Activated naive CD4-positive, alpha-beta T cell treated with Interleukin-2 at 50 U/mL for 16 hours (primary cell): ENCODE measurements at places on chromosomes 12 and 14.

DNA sequence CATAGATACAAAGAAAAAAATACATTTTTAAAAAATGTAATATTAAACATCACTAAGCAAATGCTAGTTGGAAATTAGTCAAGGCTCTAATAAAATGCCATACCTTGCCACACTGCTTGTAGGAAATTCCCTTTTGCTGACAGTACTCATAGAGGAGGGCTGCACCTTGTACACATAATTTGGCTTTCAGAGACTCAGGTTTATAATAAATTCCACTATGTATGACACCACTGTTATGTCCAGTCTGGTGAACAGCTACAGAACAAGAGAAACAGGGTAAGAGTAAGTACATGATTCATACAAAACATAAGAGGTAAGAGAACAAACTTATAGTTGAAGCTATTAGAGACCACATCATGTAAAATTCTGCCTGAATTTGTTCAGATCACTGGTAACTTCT, 10.1 kb downstream of the L2HGDH start:
- no peak for DNase-seq

DNA sequence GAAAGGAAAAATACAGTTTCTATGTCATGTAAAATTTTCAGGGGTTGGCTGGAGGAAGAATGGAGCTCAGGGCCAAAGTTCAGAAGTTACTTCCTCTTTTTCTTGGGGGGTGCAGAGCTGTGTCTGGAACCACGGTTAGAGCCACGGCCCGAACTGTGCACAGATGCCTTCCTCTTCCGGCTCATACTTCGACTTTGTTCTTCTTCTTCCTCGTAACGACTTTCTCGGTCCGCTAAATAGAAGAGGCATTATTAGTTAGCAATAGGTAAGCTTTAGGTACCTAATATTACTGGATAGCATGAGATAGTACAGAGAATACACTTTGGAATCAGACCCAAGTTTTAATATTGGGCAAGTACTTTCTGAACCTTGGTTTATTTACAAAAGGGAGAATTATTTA, 31.2 kb downstream of the SUPT16H start:
- DNase-seq: no peak

DNA sequence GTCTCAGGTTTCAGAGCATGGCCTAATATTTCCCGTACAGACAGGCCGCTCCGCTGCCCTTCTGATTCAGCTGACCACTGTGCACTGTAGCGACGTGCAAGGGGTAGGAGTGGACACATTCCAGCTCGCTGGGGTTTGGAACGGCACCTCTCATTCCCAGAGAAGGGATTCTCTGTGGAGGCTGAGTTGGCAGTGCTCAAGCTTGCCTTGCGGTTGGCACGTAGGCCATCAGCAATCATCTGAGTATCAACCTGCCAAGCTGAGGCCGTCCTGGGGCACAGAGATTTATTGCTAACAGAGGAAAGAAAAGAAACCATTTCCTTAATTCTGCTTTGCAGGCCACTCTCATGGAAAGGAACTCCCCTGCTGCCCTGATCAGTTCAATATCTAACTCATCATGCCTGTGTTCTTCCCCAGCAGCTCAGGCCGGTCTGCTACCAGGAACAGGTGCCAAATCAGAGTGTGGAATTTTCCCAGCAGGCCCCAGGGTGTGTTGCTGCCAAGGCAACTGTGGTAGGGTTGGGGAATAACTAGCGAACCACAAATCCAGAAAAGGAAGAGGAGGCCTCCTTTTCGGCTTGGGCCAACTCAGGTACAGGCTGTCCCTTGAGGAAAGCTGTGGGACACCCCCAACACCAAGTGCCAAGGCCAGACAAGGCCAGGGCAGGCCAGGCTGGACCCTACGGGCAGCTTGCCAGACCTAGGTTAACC, 92.5 kb downstream of the SSPN start:
- DNase-seq: no peak

GRCh38 chr14:74531006-74531405, 37.4 kb downstream of the ISCA2 start:
- DNase-seq: no peak

DNA sequence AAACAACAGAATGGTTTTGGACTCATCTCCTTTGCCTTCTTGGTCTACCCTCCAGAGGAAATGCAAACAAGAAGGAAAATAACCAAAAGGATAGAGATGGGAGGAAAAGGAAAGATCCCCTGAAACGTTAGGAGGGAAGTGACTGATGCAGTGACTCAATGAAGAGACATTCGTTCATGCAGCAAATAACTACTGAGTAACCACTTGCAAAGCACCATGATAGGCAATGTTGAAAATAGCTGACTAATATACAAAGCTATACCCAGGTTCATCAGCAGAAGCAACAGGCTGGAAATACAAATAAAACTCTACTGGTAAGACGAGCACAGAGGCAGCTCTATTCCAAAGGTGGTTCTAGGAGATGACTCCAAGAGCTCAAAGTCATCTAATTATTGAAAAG, 41.8 kb downstream of the R3HDM2 start:
- DNase-seq: no peak

DNA sequence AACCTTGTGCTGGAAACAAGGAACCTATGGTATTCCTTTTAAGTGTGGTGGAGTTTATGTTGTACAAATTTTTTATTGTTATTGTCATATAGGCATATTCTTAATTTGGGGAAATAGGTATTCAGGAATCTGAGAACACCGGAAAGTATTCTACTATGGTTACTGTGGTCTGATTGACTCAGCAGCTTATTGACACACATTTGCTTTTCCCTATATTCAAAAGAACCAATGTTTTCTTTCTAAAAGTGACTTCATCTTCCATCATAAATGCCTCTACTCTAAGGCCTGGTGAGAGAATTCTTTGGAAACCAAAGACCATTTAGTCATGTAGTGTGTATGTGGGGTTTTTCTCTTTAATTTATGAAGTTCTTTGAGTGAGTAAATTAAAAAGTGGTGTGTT, 474.8 kb downstream of the TMTC2 start:
- no peak for DNase-seq

GRCh38 chr14:56170028-56170427, 51.8 kb downstream of the PELI2 start:
- no peak for DNase-seq

- DNase-seq: no peak
These were observed 36.3 kb upstream of the PCNX1 start for GRCh38 chr14:70871001-70871400.

DNA sequence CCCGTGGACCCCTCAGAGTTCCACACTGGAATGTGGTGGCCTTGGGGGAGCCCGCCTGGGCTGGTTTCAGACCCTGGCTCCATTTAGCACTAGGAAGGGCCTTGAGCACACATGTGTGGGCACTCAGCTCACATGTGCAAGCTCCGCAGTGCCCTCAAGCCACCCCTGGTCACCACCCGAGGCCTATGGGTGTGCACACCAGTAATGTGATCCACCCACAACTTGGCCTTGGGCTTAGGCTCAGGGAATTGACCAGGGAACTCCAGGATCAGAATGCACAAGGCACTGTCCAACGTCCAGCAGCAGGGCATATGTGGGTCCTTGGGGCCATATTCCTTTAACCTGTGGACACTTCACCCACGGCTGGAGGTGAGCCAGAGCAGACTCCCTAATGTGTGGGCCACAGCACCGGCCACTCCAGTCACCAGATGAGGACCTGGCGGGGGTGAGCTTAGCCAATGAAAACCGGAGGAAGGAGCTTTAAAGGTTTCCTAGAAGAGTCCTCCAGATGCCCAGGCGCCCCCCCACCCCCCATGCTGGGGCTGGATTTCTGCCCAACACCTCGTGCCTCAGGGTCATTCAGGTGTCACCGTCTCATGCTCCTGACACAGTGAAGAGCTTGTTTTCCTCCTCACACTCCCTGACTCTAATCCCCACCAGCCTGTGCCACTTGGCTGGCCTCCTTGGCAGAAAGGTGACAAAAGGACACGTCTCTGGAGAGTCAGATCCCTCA, 209.2 kb downstream of the ZFP36L1 start:
- DNase-seq: no peak

GRCh38 chr14:51901475-51902024, 41.1 kb downstream of the GNG2 start:
- DNase-seq: no peak

GRCh38 chr14:46250113-46250703, 401.4 kb downstream of the RPL10L start:
- no peak for DNase-seq

- no peak for DNase-seq
These were observed 58.0 kb upstream of the EVL start for GRCh38 chr14:100007254-100007653.

DNA sequence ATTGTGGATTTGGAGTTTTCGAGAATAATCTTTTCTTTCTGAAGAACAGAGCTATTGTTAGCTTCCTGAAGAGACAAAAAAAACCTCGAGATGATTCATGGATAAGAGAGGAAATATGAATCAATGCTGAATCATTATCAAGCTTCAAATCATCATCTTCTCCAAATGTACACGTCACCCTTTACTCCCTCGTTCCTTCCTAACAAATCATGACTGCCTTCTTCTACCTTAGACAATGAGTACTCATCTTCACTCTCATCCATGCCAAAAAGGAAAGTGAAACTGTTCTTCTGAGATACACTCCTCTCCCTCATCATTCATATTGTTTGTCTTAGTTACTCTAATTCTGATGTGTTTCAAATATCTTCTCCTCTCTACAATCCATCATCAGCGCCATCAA, 1115.8 kb upstream of the ATXN7L3B start:
- no peak for DNase-seq

DNA sequence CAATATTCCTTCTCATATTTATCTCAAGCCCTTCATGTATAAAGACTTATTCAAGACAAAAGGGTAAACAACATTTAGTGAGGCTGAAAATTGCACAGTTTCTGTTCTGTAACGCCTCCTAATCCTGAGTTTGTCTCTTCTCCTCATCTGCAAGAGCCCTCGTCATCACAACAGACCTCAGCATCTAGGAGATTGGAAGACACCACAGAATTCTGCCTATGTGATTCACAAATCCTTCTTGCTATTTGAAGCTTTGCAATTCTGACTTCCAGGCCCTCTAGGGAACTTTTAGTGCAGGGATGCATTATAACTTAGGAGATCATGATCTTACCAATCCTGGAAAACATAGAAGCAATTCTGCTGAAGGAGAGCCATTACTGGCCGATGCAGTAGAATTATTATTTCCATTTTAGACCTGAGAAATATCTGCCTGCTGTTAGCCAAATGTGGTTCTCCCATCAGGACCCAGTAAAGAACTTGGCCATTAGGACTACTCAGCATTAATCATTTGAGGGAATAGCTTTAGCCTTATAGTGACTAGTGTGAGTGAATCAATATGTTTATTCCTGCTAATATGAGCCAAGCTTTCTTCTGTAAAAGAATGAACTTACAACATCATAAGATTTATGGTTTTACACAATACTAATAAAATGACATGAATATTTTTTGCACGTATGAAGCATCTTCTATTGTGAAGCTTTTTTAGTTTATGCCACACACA, 119.5 kb downstream of the ANO4 start:
- DNase-seq: no peak

- DNase-seq: no peak
These were observed 10.9 kb upstream of the SYCP3 start for GRCh38 chr12:101750152-101750551.

GRCh38 chr12:124829008-124829707, 34.5 kb downstream of the SCARB1 start:
- DNase-seq: no peak

DNA sequence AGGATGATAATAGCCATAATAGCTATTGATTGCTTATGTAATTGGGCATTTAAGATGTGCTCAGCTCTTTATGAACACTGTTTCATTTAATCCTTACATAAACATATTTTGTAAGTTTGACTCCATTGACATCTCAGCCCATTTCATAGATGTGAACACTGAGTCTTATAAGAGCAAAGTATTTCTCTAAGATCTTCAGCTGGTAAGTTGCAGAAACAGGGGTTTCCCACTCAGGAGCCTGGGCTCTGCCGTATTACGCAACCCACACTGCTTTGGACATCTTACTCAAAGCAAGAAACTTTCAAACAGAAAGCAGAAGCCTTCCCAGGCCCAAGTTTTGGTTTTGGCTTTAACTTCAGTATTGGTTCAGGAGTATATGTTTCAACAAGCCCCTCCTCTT, 705.1 kb downstream of the MED13L start:
- no peak for DNase-seq

- no peak for DNase-seq
These were observed 435.4 kb upstream of the STXBP6 start for GRCh38 chr14:25485381-25485780.

- no peak for DNase-seq
These were observed 3.6 kb upstream of the FOXG1 start for GRCh38 chr14:28762955-28763326.

GRCh38 chr14:87955501-87955900, 37.5 kb downstream of the GALC start:
- no peak for DNase-seq

DNA sequence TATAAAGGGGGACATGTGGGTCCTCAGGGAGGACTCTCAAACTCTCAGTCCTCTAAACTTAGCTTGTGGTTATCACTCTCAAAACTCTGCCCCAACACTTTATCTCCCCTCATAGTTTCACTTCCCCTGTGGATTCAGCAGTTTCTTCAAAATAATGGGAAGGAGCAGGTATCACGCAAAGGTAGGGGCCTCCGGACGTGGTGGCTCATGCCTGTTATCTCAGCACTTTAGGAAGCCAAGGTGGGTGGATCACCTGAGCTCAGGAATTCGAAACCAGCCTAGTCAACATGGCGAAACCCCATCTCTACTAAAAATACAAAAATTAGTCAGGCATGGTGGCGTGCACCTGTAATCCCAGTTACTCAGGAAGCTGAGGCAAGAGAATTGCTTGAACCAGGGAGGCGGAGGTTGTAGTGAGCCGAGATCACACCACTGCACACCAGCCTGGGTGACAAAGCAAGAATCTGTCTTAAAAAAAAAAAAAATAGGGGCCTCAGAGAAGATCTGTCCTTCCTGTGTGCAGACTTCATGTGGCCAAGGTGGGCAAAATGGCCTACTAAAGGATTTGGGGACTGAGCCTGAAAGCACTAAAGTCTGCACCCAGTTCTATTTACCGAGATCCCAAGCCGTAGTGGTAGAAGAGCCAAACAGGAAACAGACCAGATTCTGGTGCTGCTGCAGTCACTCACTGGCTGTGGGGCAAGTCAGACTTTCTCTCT, 6.4 kb downstream of the ITGB7 start:
- peak; percentile 58 for DNase-seq

GRCh38 chr14:60206837-60207533, 41.8 kb upstream of the DHRS7 start:
- DNase-seq: no peak

GRCh38 chr12:117850048-117850447, 118.7 kb downstream of the KSR2 start:
- no peak for DNase-seq

DNA sequence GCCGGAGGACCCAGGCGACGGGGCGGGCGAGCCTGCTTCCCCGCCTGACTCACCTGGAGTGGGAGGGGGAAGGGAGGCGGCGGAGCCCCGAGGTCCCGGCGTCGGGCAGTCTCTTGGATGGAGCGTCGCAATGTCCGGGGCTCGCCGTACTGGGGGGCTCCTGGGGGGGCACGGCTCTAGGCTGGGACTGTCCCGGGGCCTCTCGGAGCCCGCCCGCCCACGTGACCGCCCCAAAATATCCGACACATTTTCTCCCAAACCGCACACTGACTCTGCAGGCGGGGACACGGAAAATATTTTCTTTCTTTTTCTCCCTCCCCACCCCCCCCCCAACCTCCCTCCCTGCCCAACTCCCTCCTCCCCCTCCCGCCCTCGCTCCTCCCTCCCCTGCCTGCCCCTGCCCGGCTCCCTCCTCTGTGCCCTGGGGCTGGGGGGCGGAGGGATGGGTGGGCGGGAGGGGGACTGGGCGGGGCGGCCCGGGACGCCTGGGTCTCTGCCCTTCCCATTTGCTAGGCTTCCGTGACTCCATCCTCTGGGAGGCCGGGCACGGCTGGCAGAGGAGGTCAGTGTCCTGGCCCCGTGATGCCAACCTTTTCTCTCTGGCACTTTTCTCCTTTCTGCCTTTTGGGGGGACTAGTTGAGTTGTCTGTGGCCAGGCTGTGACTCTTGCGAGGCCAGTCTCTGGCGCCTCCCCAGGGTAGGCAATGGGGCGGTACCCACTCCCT, at the start of gene RARG:
TSS of gene RARG (minus strand) at position 289 of the 725 bp plus-strand sequence. CDS start 4,664 bp downstream, outside the sequence.
- DNase-seq: peak; percentile 78
